ENCODE measurements at places on chromosomes 3 and 15.

- DNase-seq, result no peak
Observed at GRCh38 chr3:49666592-49666991, 7.6 kb upstream of the APEH start.

GRCh38 chr3:197224034-197224444, 74.4 kb downstream of the DLG1 start:
- peak; percentile 55 for DNase-seq

- no peak for DNase-seq
Observed at GRCh38 chr3:24781454-24781853, 286.8 kb upstream of the THRB start.

DNA sequence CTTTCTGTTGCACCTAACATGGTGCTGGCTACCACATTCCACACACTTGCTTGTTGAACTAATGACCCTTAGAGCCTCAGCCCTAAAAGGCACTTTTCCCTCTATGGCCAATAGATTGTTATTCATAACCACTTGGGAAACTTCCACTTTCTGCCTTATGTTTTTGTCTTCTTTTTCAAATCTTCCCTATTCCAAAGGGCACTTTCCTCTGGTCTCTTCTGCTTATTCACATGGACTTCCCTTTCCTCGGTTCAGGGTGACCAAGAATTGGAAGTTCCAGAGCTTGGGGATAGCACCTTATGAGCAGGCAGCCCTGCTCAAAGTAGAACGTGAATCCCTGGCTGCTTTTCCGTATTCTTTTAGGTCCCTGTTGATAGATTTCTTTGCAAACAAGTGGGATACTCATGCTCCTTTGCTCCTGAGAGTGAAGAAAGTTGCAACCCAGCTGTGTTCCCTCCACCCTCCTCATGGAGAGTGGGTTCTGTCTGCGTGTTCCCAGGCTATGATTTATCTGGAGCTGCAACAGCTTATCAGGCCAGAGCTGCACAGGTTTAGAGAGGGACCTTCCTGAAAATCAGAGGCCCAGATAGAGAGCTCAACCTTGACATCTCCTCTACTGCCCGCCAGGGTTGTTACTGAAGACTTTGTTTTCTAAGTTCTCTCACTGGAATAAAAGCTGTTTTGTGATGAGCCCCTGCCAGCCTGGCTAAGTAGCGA, 58.8 kb upstream of the MYZAP start:
- no peak for DNase-seq

DNA sequence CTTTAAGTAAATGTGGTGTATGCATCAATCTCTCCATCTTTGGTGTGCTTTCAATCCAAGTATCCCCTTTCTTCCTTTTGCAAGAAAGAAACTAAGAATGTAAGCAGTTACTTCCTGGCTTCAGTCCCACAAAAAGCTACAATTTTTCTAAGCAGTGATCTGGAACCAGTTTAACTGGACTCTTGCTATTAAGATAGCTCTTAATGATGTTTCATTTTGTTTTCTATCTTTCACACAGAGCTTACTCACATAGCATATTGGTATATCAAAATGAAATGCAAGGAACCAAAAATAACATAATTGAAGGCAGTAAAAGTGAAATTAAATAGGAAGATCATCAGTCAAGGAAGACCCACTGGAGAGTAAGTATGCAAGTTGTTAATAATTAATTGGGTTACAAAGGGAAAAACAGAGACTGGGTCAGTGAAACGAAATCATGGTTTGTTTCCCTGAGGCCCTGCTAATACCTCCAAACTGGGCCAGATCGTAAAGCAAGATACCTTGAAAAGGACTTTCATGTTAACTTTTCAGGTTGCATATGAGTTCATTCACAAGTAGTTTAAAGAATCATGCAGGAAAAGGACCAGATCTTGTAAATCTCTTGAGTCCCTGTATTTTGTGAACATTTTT, 41.9 kb downstream of the GPR160 start:
- no peak for DNase-seq

- no peak for DNase-seq
Observed at GRCh38 chr15:100434561-100434960, 92.8 kb upstream of the ADAMTS17 start.

GRCh38 chr3:33044676-33045075, 52.3 kb downstream of the GLB1 start:
- DNase-seq, result no peak

GRCh38 chr15:76994971-76995945, at the start of gene PSTPIP1:
PSTPIP1 (plus strand) TSS chr15:76995126; CDS start chr15:76995574, 448 bp downstream.
- DNase-seq, result no peak

DNA sequence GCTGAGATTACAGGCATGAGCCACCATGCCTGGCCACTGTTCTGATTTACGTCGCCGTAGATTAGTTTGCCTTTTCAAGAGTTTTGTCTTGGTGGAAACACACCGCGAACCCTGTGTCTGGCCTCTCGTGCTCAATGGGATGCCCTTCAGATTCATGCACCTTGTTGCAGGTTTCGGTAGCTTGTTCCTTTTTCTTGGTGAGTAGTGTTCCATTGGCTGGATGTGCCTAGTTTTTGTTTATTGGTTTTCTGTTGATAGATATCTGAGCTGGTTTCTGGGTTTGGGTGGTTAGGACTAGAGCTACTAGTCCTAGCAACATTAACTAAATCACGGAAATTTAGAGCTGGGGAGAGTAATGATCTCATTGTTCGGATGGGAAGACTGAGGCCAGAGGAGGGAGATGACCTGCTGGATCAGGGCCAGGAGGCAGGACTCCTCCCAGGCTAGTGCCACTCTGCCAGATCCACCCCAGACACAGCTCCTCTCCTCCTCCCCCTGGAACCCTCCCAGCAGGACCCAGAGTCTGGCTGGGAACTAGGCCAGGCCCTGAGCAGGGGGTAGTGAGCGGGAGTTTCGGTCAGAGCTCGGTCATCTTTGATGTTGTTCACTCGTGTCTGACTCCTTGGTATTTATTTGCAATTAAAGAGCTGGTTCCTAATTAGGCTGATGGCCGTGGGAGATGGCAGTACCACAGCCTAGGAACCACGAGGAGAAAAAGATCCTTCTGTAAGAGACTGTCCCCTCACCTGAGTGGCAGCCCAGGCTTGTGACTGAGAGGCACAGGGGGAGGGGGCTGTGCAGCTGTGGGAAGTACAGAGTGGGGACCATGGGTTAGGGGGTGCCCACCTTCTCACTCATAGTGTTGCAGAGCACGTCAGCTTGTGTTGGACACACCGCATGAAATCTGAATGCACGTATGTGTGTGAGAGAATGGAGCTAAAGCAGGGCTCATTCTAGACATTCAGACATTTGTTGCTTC, 73.4 kb downstream of the SMAD6 start:
- DNase-seq, result no peak

- DNase-seq, result no peak
Observed at GRCh38 chr3:126441256-126441880, 34.3 kb downstream of the ZXDC start.

DNA sequence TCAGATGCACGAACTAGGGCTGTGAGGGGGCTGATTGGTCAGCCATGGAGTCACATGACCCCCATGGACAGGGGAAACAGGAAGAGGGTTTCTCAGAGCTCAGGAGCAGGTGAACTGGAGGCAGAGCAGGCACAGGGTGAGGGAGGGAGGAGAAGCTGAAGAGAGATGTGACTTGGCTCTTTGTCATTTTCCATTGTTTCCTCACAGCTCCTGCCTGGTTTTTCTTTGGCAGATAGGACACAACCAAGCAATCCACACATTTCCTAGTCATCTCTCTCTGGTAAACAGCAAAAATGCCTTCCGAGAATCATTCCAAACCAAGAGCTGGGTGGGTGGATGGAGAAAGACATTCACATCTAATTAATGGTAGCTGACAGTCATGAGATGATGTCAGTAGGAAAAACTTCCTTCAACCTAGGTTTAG, 43.4 kb upstream of the LMCD1 start:
- no peak for DNase-seq

DNA sequence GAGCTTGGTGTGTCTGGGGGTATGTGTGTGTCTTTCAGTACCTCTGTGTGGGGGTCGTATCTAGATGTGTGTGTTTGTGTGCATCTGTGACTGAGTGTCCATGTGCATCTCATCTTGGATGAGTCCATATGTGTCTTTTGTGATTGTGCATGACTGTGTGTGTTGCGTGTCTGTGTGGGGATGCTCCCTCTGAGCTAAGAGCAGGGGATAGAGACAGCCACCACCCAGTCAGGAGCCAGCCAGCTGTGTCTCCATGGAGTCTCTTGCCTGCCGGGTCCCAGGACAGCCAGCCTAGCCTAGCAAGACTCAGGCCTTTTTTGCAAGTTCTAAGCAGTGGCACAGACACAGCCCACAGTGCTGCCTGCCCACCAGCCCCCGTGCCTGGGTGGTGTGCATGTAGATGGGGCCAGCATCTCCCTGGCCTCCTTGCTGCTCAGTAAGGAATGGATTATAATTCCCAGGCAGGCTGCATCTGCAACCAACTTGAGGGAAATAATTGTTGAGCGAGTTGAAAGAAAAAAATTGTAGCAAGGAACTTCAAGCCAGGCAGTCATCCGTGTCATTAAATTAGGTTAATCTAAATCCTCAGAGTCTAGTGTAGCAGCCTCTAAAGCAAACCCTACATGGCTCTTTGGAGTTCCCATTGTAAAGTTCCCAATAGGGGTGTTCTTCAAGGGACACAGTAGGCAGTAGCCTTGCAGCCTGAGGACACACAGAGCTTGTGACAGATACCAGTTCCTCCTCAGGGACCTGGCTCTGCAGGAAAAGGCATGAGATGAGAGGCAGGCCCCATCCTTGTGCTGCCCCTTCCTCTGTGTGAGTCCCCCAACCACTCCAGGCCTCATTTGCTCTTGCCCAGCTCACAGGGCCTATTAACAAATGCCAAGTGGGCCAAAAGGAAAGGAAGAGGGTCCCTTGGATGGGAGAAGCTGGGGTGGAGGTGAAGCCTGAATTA, 35.9 kb upstream of the MRPS22 start:
- no peak for DNase-seq

GRCh38 chr3:130839813-130840212, 54.1 kb upstream of the ATP2C1 start:
- DNase-seq, result peak; percentile 49

DNA sequence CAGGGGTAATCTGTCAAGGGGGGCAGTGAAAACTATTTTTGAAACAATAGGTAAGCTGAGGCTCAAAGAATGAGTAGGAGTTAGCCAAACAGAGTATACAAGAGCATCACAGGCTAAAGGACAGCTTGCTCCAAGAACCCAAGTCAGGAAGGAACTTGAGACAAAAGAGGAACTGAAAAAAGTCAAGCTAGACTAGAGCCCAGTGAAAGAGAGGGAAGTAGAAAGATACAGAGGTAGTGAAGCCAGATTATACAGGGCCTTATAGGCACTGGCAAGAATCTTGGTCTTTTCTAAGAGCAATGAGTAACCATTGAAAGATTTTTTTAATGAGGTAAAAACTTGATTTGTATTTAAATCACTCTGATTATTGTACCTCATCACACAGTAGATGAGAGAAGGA, 69.9 kb downstream of the FILIP1L start:
- DNase-seq, result no peak

DNA sequence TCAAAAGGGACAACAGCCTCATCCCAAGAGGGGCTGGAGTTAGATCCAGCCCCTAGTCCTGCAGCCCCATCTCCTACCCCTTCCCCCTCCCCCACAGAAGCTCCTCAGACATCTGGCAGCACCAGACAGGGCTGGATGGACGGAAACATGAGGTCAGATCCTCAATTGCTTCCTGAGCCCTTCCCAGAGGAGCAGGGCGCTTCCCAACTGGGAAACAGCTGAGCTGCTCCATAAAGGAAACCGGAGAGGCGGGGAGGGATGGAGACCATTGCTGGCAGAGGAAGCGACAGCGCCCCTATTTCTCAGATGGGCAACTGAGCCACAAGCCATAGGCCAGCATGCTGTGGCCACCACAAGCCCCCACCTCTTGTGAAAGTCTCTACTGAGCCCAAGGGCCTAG, 18.3 kb upstream of the CYP11A1 start:
- no peak for DNase-seq

- no peak for DNase-seq
Observed at GRCh38 chr3:67460841-67461510, 193.4 kb downstream of the SUCLG2 start.

GRCh38 chr3:45488591-45488990, 100.2 kb downstream of the LARS2 start:
- DNase-seq, result no peak

DNA sequence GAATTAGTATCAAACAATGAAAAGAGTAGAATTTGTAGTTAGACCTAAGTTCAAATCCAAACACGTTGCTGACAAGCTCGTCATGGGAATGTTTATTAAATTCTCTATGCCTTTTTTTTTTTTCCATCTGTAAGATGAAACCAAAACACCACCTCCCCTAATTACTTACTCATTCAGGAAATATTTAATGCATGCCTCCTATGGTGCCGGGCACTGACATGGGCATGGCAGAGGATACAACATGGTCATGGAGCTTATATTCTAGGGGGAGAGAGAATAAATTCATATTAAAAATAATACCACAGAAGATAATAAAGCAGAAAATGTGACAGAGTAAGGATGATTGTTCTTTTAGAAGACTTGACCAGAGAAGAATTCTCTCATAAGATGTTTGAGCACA, 215.8 kb downstream of the RYR3 start:
- no peak for DNase-seq

GRCh38 chr3:168417016-168417415, 321.3 kb upstream of the GOLIM4 start:
- DNase-seq, result no peak

DNA sequence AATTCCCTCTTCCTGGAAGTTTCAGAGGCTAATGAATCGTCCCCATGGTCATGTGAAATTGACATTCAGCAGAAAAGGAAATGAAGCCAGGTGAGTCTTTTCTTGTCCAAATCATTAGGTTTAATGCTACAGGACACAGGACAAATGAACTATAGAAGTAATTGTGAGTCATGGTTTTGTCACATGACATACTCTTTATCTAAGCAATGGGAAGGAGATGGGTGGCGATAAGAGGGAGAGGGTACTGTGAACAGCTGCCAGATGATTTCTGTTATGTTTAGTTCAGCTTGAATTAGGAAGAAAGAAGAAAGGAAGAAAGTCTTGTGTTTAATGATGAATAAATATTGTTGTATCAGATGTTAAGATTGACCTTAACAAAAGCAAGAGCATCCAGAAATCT, 515.4 kb upstream of the ZNF717 start:
- peak; percentile 3 for DNase-seq

DNA sequence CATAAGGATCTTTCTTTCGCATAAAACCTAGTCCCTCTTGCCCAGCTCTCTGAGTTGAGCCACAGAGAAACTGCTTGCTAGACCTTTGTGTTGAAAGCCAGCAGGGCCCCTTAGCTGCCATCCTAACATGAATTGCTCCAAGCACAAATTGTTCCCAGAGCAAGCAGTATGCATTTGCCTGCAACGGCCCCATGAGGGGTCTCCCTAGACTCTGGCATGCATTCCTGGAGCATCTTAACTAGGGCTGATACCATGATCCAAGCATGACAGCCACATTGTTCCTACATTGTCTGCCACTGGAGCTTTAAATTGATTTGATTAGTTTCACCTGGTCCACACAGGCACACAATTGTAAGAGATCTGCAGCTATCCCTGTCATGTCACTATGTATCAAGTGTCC, 428.1 kb downstream of the TAFA4 start:
- peak; percentile 25 for DNase-seq

GRCh38 chr3:55244247-55244646, 242.9 kb downstream of the WNT5A start:
- peak; percentile 94 for DNase-seq

- no peak for DNase-seq
Observed at GRCh38 chr3:37163262-37164015, 10.9 kb downstream of the LRRFIP2 start.

All from NCI-H146 (cell line).